ENCODE measurements at places on chromosomes 5 and 9.

- DNase-seq: no peak
Measured at GRCh38 chr9:87614397-87614796, 111.5 kb upstream of the CTSL start.

- DNase-seq: no peak
Measured at GRCh38 chr5:113343343-113343742, 91.4 kb downstream of the TSSK1B start.

DNA sequence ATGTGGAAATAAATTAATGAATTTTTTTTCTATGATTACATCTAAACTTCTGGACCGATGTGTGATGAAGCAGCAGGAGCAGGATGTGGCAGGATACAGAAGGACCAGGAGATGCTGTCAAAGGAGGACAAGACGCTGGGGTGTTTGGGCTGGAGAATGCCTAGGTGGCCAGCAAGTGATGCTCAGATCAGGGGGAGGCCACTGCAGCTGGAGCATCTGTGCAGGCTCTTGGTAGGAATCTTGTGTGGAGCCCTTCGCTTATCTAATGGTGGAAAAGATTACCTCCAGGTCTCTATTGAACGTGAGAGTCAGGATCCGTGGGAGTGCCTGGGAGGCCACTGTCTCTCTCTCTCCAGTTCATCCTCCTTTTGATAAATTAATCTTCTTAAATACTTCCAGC, 79.8 kb downstream of the MRPL36 start:
- DNase-seq: no peak

DNA sequence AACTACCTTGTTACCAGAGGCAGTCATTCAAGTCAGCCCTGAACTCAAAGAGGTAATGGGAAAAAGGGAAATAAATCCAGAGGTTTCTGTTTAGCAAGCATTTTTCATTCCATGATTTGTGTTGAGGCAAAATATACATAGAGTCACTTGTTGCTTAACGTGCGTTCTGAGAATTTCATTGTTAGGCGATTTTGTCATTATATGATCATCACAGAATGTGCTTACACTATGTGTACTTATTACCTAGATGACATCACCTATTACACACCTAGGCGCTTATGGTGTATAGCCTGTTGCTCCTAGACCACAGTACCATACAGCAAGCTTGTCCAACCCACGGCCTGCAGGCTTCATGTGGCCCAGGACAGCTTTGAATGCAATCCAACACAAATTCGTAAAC, 36.2 kb downstream of the NUP214 start:
- DNase-seq: no peak

- no peak for DNase-seq
Measured at GRCh38 chr9:134338394-134339182, 12.3 kb downstream of the RXRA start.

DNA sequence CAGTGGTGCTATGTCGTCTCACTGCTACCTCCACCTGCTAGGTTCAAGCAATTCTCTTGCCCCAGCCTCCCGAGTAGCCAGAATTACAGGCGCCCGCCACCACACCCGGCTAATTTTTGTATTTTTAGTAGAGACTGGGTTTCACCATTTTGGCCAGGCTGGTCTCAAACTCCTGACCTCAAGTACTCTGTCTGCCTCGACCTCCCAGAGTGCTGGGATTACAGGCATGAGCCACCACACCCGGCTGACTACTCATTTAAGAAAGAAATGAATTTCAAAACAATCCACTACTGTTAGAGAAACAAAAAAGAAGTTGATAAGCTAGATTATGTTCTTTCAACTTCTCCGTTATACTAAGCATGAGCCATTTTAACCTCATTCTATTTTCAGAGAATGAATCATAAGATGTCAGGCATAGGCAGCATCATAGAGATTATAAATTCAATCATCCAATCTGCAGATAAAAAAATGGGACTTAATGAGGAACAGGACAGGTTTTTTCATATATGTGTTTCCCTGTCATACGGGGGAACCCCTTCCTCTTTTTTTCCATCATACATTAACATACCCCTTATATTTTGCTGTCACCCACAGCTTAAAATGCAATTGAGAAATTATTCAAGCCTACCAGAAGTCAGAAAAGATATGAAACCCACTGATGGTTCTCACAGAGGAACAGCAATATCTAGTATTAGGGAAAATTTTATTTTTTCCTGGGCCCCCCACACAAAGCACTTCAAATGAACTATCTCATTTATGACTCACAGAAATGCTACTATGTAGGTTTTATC, 26.5 kb upstream of the ADRB2 start:
- DNase-seq: no peak

DNA sequence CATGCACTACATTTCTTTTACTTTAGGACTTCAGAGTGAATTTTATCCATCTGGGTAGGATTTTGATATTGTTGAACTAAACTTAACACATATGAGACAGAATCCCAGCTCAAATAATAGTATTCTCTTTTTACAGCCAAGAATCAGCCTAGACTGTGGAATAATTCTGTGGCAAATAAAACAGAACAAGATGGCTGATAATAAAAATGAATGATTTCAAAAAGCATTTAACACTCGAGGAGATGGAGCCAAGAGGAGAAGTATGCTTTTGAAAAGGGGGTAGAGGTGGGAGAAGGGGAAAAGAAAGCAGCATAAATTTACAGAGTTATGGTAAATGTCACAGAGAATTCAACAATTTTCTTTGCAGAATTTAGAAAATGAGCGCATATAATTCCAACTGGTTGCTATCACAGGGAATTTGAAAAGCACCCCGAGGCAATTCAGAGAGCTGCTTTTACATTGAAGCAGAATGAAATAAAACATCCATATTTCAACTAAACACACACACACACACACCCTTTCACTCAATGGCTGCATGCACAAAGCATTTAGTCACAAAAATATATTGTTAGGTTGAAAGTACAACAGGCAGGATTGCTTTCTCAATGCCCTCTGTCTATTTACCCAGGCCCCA, 60.2 kb upstream of the DMAC1 start:
- no peak for DNase-seq

DNA sequence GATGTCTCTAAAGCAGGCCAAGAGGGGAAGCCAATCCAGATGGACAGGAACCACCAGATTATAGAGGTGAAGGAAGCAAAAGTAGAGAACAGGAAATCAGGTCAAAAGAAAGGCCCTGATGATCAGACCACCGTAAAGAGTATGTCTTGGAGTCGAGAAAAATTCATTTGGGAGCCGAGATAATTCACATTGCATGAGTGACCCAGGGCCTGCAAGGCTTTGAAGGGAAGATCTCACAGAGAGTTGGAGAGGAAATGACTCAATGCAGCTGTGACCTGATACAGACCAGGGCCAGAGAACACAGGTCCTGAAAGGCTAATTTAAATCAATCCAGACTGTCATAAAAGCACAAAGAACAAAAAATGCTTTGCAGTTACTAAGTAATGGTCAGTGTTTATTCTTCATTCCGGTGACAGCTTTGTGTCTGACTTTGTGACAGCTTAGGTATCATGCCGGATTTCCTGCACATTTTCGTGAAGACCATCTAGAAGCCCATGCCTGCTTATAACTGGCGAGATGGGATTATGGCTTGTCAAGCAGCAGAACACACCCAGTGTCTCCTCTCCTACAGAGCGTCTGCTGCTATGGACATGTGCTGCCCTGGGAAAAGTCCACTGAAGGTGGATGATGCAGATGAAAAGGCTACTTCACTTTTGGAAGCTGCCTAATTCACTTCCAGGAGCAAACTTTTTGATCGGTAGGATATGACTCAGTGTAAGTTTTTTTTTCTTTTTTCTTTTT, 5.8 kb upstream of the ACTBL2 start:
- DNase-seq: no peak

- no peak for DNase-seq
Measured at GRCh38 chr5:64923151-64923685, 154.5 kb downstream of the CWC27 start.

DNA sequence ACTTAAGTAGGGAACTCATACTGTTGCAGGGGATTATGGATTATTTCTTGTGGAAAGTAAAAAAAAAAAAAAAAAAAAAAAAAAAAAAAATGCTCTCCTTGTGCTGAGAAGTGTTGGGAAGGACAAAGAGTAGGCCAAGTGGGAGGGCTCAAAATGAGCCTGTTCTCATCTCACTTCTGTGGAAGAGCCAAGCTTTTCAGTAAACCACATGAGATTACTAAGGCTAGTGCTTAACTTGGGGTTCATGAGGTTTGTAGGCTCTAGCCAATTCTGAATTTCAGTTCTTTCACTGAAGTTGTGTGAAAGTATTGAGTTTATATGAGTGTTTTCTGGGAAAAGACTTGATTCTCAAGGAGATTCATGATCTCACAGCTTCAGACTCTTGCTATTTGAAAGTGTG, 23.0 kb upstream of the CEP78 start:
- no peak for DNase-seq

DNA sequence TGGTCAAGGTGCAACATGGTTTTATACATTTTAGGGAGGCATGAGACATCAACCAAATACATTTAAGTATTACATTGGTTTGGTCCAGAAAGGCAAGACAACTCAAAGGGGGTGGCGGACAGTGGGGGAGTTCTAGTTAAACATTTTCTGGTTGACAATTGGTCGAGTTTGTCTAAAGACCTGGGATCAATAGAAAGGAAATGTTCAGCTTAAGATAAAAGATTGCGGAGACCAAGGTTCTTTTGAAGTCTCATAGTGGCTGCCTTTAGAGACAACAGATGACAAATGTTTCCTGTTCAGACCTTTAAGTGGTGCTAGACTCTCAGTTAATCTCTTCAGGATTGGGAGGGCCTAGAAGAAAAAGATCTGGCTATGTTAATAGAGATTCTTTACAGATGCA, 47.7 kb upstream of the TTC39B start:
- DNase-seq: no peak

GRCh38 chr5:11104210-11104609, 343.2 kb upstream of the DAP start:
- no peak for DNase-seq
